NCI-H345 (cell line): ENCODE measurements at places on chromosomes 13 and 19.

DNA sequence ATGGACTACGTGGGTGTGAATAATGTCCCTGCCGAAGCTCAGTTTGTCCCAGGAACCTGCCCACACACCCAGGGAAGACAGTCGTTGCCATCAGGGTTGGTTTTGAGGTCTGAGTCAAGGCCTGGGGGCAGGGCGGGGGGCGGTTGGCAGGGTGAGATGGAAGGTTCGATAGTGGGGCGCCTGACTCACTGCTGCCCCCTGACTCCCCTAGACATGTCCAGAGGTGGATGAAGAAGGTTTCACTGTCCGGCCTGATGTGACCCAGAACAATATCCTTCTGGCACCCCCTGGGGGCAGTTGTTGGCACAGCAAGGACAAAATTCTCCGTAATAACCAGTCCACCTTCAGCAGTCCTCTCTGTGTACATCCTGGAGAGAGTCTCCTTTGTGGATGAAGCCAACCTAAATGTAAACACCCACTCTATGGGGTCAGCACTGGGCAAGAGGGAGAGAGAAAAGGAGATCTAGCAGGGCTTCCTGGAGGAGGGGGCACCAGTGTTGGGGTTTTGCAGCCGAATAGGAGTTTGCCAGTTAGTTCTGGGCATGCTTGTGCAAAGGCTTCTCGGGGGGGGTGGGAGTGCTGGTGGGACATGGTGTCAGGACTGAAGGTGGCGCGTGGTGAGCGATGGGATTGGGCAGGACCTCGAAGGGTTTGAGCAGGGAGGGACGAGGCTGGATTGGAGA lies 19.6 kb upstream of the B3GNT3 start:
- no peak for DNase-seq

- DNase-seq: no peak
Measured at GRCh38 chr19:46386151-46386550, 27.2 kb downstream of the CCDC8 start.

- no peak for DNase-seq
Measured at GRCh38 chr13:23848646-23849141, 40.5 kb downstream of the MIPEP start.

GRCh38 chr13:30572859-30573275 lies 44.9 kb upstream of the USPL1 start:
- peak; percentile 7 for DNase-seq

DNA sequence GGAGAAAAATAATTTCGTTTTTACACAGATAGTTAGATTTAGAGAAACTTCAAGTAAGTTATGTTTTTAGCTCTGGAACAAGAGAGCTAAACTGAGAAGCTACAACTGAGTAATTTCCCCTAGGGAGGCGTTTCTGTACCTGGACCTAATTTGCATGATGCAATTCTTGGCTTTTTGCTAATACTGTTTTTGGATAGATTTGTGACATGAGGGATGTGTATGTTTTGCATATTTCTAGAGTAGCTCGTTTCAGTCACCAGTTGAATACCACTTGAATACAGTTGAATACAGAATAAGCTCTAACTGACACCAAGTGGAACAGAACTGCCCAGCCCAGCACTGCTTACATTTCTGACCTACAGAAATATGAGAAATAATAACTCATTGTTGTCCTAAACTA lies 1227.9 kb upstream of the SPRY2 start:
- no peak for DNase-seq

DNA sequence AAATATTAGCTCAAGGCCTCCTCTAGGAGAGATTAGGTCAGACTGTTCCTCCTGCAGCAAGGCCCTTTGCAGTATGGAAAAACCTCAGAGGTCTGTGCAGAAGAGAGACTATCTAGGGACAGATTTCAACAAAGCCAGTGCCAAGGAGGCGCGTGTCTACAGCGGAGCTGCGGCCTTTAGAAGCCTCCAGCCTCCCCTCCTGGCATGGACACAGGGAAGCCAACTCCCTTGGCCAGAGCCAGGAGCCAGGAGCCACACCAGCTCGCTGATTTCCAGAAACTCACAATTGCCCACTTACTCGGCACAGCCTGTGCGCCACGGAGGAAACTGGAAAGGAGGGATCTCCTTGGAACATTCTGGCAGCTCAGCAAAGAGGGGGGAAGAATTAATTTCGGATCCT lies 63.4 kb downstream of the INSR start:
- no peak for DNase-seq

GRCh38 chr13:77719128-77719527 lies 21.6 kb downstream of the SLAIN1 start:
- no peak for DNase-seq

DNA sequence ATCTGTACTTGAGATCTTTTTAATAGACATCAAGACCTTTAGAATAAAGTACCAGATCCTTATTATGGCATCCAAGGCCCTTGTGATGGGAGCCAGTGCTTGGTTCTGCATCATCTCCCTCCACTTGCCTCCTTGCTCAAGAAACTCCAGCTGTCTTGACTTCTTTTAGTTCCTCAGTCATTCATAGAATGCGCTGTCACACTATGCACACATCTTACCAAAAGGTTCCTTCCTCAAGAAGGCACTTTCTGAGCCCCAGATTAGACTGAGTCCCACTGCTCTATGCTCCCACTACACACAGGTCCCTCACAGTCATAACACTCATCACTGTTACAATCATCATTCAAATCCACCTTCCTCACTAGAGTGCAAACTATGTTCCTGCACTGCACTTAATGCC lies 57.8 kb upstream of the ITM2B start:
- DNase-seq: no peak

DNA sequence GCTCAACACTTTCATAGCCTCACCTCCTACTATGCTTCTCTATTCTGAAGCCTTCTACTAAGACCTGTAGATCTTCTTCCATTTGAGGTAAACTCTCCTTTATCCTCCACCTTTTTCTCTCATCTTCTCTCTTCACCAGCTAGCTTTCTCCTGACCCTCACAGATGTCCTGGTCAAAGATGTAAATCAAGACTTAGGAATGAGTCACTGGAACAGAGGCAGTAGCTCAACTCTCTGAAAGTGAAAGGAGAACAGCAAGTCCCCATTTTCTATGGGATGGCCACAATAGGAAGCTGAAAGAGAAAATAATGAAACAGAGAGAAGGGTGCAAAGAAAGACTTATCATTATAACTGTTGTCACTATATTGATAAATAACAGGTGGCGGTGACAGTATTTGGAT lies 86.1 kb upstream of the DOCK9 start:
- no peak for DNase-seq

DNA sequence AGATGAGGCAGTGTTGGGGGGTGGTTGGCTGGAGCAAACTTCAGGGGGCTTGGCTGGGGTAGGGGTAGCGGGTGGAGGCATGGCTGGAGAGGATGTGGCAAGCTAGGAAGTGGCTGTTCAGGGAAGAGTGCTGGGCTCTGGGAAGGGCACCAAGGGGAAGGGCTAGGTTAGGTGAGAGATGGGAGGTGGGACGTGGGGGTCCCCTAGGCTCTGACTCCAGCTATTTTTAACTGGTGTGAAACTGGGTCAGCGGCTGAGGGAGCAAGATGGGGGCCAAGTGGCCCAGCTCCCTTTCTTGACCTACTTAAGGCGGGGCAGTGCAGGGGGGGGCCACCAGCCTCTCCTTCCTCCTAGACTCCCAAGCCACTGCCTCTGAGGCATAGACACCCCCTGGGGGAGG lies 7.3 kb downstream of the KCNC3 start:
- DNase-seq: no peak

- DNase-seq: no peak
Measured at GRCh38 chr13:95067303-95067702, 233.9 kb downstream of the ABCC4 start.

GRCh38 chr13:25707726-25708125 lies 336.0 kb downstream of the ATP8A2 start:
- no peak for DNase-seq

- no peak for DNase-seq
Measured at GRCh38 chr19:16594681-16595091, 22.5 kb upstream of the SLC35E1 start.

GRCh38 chr19:14300303-14300702 lies 80.9 kb upstream of the ADGRE5 start:
- DNase-seq: no peak

DNA sequence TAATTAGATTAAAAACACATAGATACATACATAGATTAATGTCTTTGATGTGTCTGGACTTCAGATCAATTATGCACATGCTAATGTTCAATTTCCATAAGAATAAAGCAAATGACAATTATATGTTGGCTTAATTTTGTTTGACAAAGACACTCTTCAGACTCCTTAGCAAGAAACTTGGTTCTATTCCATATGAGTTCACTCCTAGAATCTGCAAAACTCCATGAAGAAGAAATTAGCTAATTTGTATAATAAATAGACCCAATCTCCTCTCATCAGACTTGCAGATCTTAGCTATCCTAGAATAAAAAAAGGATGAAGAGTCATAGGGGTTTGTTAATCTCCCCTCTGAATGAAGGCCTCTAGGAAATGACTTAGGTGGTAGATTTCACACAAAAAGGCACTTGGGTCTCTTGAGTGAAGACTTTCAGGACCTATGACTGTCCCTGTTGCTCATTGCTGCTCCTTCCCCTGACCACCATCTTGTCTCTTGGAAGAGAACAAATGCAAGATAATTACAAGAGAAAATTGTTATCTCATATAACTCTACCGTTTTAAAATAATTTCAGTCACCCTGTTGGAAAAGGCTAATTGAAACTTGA lies 302.2 kb downstream of the EFNB2 start:
- DNase-seq: no peak

DNA sequence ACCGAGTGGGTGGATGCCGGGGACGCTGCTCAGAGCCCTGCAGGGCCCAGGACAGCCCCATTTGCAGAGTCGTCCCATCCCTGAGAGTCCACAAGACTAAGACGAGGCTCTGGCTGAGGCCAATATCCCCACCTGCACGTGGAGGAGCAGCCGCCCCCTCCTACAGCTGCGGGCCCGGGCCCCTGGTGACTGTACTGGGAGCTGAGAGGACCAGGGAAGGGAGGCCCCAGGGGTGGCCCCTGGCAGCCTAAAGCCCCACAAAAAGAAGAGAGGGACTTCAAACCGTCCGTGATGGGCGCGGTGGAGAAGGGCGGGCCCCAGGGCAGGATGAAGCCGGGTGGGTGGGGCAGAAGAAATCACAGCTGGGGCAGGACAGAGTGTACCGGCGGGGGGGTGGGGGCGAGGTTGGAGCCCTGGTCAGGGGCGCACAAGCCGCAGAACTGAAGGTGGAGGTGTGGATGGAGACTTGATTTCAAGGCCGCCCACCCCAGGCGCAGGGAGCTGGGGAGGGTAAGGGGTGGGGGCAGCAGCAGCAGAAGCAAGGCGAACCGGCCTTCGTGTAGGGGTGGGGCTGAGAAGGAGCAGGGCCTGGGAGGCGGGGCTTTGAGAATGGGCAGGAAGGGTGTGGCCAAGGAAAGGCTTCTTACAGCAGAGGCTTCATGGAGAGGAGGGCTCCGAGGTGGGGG lies 12.9 kb downstream of the CFD start:
- DNase-seq: no peak

DNA sequence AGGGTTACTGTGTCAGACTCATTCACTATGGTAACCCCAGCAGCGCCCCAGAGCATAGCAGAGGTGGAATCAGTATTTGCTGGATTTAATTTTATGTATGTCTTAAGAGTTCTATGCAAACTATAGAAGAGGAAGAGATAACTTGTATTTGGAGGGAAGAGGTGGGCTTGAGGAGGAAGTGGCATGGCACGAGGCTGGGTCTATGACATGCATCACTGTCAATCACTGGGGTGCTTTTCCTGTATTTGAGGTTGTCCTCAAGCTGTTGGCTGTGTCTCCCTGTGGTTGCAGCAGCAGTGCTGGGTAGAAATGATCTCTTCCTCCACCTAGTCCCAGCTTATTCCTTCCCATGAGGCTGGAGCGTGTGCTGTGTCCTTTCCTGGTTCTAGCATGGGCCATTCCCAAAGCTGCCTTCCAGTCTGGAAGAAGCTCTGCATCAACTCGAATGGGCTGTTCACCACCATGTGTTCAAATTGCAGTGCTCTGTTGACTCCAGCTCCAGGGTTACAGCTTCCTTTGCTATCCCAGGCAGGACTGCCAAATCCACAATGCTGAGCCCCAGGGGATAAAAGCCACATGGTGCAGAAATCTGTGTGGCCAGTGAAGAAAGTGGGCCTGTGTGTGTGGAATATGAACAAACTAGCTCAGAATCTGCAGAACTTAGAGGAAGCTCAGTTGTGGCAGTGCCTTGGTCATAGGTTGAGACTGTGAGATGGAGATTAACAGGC lies 73.1 kb upstream of the MTIF3 start:
- DNase-seq: no peak
